ENCODE measurements at places on chromosomes 2 and 18.

DNA sequence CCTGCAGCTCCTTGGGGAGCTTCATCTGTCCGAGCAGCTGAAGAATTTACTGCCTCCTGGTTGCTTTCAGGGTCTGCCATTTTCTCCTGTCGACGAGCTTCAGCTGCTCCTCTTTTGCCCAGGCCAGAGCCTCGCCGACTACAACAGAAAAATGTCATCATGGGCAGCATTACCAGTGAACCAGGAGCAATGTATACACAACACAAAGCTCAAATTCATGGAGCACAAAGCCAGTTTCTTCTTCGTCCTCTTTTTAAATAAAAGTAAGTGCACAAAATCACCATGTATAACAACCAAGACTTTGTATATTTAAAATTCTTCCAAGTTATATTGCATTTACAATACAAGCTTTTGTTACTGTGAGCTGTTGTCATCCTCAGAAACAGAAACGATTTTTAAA is 85.0 kb downstream of the TRIP12 start:
- peak; percentile 13 for DNase-seq

- no peak for DNase-seq
Observed at GRCh38 chr18:13495961-13496360, 230.4 kb downstream of the FAM210A start.

GRCh38 chr2:54999182-54999581 is 51.1 kb downstream of the RTN4 start:
- DNase-seq: peak; percentile 61

DNA sequence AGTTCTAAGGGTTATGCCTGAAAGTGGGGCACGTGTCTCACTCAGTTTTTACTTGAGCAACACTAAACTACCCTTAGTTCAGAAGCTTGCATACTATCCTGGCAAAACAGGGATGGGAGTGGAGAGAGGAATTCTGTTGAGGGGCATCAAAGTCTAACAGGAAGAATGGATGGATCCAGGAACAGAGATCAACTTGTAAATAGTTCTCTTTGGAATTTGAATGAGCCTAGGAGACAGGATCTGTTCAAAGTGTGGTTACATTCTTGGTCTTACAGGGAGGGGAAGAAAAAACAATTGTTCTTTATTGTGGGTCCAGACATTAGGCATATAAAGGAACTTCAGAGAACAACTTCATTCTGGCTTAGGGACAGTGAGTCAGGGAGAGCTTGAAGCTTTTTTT is 560.2 kb downstream of the CNTNAP5 start:
- DNase-seq: no peak

DNA sequence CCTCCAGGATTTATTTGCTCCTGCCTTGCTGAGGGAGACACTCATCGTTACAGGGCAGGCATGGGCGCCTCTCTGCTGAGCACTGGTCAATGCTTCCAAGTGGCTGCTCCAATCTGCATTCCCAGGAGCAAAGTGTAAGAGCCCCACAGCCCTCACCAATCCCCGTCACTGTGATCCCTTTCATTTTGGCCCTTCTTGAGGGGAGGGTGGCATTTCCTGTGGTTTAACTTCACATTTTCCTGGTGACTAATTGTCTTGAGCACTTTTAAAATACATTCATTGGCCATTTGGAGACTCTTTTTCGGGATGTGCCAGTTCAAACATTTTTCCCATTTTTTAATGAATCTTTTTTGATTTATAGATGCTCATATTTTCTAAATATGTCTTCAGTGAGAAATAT is 33.0 kb downstream of the TPO start:
- no peak for DNase-seq

All from Ammon's horn (tissue), 1 donor.